Amygdala (tissue), 56 donors: ENCODE measurements at places on chromosomes 11 and 22.

GRCh38 chr11:91860661-91861060 is 364.0 kb upstream of the FAT3 start:
- DNase-seq = no peak

DNA sequence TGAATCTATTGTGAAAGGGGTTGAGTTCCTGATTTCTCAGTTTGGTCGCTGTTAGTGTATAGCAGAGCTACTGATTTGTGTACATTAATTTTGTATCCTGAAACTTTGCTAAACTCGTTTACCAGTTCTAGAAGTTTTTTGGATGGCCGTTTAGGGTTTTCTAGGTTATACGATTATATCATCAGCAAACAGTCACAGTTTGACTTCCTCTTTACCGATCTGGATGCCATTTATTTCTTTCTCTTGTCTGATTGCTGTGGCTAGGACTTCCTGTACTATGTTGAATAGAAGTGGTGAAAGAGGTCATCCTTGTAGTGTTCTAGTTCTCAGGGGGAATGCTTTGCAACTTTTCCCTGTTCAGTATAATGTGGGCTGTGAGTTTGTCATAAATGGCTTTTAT is 24.6 kb upstream of the OOSP4B start:
- DNase-seq = no peak

DNA sequence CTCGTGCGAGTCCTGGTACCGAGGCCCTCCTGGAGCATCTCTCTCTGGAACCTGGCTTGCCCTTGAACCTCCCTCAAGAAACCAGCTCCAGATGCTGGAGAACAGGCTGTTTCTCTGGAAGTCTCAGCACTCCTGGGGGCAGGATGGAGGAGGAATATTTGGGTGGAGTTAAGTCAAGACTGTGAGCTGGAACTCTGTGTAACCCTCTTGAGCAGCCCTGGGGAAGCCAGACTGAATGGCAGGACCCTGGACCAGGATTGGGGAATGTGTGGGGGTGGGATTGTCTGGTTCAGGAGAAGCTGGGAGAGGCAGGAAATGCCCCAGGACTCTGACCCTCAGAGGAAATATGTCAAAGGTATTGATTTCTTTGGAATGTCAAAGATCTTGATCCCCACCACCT is 7.7 kb downstream of the CREB3L1 start:
- DNase-seq = no peak

- DNase-seq = no peak
Measured at GRCh38 chr11:9316334-9316733, 1.9 kb upstream of the TMEM41B start.

DNA sequence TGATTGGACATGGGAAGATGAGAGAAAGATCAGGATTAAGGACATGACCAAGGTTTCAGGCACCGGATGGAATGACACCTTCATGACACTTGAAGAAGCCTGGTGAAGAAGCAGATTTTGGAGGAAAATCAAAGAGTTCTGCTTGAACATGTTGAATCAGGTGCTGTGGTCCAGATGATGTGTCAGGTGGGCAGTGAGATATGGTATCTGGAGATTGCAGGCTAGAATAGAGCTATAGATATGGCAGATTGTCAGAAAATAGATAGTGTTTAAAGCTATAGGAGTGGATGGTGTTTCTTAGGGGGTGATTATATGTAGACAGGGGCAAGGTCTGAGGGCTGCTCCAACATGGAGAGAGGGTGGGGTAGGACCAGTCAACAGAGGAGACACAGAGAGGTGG is 40.2 kb downstream of the PANX1 start:
- DNase-seq = no peak

DNA sequence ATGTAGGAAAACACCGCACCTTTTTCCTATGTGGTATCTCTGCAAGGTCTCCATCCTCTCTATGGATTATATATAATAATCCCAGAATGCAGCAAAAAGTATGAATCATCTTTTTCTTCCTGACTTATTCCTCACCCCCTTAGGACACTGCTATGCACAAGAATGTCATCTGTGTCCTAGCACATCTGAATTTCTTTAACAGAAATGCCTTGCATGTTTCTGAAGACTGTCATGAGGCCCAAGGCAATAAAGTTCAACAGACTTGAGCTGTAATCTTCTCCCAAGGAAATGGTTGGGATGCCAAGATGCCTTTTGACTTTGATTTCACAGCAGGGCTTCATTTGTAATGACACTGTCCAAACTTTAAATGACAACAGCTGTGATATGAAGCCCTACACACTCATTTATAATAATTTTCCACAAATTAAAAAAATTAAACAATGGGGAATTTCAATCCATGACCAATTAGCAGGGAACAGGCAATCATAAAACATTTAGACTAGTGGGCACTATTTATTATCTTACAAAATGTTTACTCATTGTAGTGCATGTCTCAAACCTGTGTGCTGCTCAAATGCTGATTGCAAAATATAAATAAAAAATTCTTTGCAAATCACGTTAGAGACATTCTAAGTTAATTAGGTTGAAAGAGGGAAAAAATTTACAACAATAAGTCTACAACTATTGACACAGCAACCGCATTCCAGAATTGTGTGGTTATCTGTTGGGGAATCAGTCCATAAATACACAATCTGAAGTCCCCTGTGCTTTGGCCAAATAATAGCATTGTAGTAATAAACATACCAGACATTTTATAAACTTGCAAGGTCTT is 242.3 kb downstream of the SWAP70 start:
- no peak for DNase-seq

DNA sequence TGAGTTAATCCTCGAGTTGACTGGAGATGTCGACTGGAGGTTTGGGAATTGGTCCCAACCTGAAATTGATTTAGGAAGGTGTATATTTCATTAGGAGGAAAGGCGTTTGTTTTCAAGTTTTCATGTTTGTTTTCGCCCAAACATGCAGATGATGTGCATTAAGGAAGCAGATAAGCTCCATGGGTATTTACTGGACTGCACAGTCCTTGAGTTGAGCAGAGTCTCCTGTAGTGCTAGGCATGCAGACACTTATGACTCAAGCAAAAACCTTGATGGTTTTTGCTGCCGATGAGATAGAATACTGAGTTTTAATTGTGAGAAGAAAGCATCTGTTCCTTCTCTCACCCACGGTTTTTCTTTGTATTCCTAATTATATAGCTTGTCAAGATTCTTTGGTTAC is 27.9 kb downstream of the CABIN1 start:
- no peak for DNase-seq

DNA sequence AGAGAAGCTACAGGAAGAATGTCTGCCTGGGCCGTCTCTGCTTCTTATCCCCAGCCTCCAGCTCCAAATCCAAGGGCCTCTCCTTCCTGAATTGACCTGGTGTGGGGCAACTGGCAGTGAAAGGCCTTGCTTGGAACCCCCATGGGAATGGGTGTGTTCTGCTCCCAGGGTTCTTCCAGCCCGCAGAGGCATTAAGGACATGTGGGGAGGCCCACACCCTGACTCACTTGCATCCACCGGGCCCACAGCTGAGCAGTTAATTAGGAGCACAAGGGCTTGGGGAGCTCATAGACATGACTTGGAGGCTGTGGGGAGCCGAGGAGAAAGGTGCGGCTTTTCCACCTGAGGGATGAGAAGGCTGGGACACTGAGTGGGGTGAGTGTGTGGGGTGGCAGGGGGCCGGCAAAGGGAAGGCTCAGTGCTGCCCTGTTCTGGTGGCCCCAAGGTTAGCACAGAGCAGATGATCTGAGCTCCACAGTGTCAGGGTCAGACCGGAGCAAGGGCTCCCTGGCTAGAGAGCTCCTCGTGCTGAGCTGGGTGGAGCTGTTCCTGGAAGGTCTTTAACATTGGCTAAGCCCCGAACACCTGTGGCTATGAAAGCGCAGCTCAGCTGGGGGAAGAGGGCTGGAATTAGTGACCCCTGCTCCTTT is 64.5 kb upstream of the NECTIN1 start:
- DNase-seq = no peak

DNA sequence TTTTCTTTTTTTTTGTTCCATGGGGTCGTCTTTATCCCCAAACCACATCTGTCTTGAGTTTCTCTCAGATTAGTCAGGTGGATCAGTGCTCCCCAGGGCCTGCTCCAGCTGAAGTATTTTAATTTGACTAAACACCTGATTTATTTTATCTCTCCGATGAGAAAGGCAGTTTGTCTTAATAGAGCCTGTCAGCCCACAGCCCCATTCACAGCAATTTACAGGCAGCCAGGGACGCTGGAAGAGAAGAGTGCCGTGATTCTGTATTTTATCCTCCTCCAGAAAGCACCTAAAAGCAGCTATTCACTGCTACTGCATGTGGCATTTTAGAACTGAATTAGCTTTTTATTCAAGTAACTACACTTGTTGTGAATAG is 164.5 kb downstream of the SOX6 start:
- no peak for DNase-seq

DNA sequence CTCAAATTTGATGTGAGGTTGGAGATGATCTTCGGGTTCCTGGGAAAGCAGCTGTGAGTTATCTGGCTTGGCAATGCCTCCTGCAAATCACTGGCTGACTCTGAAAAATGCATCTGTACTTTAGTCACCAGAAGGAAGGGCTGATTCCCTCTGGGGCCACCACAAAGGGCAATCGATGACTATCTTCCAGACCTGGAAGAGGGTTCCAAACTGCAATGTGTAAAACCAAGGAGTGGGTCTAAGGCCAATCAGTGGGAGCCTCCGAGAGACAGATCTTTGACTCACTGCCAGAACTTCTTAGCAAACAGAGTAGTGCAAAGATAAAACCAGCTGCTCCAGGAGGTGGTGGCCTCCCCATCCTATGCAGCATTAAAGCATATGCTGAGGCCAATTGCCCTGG is 29.1 kb upstream of the PAK1 start:
- no peak for DNase-seq

- no peak for DNase-seq
Measured at GRCh38 chr11:20021212-20021611, 139.1 kb downstream of the DBX1 start.

GRCh38 chr11:1642288-1643145 is 12.9 kb downstream of the KRTAP5-5 start:
- no peak for DNase-seq

DNA sequence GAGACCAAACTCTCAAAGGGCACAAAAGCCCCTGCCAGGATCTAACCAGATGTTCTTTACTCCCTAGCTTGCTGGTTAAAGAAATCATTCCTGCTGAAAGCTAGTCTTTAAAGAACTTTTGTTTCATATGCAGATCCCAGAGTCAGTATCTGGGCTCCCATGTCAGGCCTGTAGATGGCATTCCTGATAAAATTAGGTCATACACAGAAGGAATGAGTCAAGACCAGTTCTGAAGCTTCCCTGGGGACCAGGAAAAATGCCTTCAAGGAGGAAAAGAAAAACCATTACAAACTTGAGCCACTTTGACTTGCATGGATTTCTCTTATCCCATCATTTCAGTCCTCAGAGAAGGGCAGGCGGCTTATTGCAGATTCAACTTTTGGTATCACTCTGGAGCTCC is 5.9 kb downstream of the DBX1 start:
- no peak for DNase-seq

DNA sequence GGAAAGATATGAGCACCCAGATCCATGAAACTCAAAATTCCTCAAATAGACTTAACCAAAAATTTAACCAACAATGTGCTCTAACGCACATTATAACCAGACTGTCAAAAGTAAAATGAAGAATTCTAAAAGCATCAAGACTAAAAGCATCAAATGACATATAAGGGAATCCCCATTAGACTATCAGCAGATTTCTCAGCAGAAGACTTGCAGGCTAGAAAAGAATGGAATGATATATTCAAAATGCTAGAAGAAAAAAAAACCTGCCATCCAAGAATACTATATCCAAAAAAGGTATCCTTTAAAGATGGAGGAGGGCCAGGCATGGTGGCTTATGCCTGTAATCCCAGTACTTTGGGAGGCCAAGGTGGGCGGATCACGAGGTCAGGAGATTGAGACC is 117.5 kb upstream of the UBASH3B start:
- DNase-seq = no peak

- no peak for DNase-seq
Measured at GRCh38 chr11:124101737-124102136, 13.5 kb upstream of the VWA5A start.
